ENCODE measurements at places on chromosomes 7 and 10.

GRCh38 chr7:114979388-114979787 is 57.5 kb downstream of the MDFIC start:
- peaks cover 36% of the 10 kb centered on the region for H3K36me3 ChIP-seq
- DNase-seq, result no peak
- H3K4me1 ChIP-seq, result peaks cover 9% of the 10 kb centered on the region

DNA sequence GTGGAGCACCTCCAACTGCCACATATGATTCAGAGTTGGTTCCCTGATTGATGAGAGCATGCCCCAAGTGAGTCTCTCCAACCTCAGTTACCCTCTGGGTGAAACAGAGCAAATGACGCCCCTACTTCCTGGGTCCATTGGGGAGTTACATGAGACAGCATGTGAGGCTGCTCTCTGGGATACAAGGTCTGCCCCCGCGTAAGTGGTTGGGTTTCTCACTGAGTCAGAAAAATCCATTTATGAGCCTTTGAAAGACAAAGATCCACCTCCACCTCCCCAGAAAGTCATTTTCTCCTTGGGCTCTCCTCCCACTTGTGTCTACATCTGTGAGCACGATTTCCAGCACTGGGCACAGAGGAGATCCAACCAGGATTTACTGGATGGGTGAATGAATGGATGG is 70.7 kb upstream of the DNAAF5 start:
- no peak for DNase-seq
- H3K4me3 ChIP-seq, result no peak overlapping the region
- H3K27me3 ChIP-seq, result no peaks in the 10 kb centered on the region
- H3K27ac ChIP-seq, result no peak overlapping the region

DNA sequence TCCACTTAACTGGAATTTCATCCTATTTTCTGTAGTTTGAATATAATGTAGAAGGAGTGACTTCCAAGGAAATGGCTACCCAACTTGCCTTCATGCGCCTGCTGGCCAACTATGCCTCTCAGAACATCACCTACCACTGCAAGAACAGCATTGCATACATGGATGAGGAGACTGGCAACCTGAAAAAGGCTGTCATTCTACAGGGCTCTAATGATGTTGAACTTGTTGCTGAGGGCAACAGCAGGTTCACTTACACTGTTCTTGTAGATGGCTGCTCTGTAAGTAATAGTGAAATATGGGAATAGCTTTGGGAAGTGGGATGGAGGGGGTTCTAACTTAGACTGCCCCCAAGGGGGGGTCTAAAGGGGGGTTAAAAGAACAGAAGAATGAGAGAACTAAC is 34.5 kb downstream of the COL1A2 start:
- DNase-seq, result no peak
- no peak overlapping the region for H3K4me3 ChIP-seq
- no peaks in the 10 kb centered on the region for H3K4me1 ChIP-seq
- H3K36me3 ChIP-seq, result peaks cover 4% of the 10 kb centered on the region

GRCh38 chr7:74032191-74032490 is 4.2 kb downstream of the ELN start:
- no peak for DNase-seq
- no peaks in the 10 kb centered on the region for H3K36me3 ChIP-seq
- no peak overlapping the region for H3K27ac ChIP-seq
- H3K27me3 ChIP-seq, result peaks cover 61% of the 10 kb centered on the region
- H3K4me1 ChIP-seq, result peaks cover 5% of the 10 kb centered on the region

DNA sequence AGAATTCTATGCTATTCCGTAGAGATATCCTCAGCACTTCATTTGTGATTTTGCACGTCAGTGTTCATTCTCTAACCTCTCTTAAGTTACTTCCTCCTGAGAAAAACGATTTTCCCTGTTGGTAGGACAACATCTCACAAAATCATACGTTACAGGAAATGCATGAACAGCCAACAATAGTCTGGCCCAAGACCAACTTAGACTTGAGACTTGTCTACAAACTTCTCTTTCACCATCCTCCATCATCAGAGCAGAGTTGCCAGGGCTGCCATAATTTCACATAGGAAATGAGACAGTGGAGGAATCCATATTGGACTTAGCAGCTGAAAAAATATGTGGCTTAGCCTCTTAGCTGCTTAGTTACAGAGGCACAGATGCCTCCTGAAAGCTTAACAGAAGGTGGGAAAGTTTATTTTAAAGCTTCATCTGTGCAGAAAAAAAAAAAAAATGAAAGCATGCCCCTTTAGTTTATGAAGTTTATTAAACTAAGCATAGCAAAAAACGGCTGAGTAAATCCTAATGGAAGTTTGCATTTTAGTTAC is 222.5 kb upstream of the CACNA2D1 start:
- no peaks in the 10 kb centered on the region for H3K36me3 ChIP-seq
- no peaks in the 10 kb centered on the region for H3K27me3 ChIP-seq
- no peak overlapping the region for H3K4me3 ChIP-seq

GRCh38 chr10:103695584-103696005 is 159.8 kb downstream of the SH3PXD2A start:
- no peaks in the 10 kb centered on the region for H3K36me3 ChIP-seq
- DNase-seq, result no peak
- no peak overlapping the region for H3K4me3 ChIP-seq
- H3K27ac ChIP-seq, result no peak overlapping the region
- H3K27me3 ChIP-seq, result peaks cover 12% of the 10 kb centered on the region

GRCh38 chr7:39088730-39089593 is 111.3 kb downstream of the POU6F2 start:
- H3K4me1 ChIP-seq, result no peaks in the 10 kb centered on the region
- H3K4me3 ChIP-seq, result no peak overlapping the region
- H3K27me3 ChIP-seq, result peaks cover 2% of the 10 kb centered on the region
- no peaks in the 10 kb centered on the region for H3K36me3 ChIP-seq

GRCh38 chr10:70856454-70856853 is 31.9 kb downstream of the PCBD1 start:
- H3K4me1 ChIP-seq, result no peaks in the 10 kb centered on the region
- H3K27ac ChIP-seq, result no peak overlapping the region
- no peaks in the 10 kb centered on the region for H3K36me3 ChIP-seq
- no peak overlapping the region for H3K4me3 ChIP-seq
- H3K27me3 ChIP-seq, result no peaks in the 10 kb centered on the region

- H3K27ac ChIP-seq, result no peak overlapping the region
- no peak overlapping the region for H3K4me3 ChIP-seq
- no peaks in the 10 kb centered on the region for H3K27me3 ChIP-seq
- DNase-seq, result no peak
Observed at GRCh38 chr7:55521917-55522902, 50.1 kb downstream of the VOPP1 start.

DNA sequence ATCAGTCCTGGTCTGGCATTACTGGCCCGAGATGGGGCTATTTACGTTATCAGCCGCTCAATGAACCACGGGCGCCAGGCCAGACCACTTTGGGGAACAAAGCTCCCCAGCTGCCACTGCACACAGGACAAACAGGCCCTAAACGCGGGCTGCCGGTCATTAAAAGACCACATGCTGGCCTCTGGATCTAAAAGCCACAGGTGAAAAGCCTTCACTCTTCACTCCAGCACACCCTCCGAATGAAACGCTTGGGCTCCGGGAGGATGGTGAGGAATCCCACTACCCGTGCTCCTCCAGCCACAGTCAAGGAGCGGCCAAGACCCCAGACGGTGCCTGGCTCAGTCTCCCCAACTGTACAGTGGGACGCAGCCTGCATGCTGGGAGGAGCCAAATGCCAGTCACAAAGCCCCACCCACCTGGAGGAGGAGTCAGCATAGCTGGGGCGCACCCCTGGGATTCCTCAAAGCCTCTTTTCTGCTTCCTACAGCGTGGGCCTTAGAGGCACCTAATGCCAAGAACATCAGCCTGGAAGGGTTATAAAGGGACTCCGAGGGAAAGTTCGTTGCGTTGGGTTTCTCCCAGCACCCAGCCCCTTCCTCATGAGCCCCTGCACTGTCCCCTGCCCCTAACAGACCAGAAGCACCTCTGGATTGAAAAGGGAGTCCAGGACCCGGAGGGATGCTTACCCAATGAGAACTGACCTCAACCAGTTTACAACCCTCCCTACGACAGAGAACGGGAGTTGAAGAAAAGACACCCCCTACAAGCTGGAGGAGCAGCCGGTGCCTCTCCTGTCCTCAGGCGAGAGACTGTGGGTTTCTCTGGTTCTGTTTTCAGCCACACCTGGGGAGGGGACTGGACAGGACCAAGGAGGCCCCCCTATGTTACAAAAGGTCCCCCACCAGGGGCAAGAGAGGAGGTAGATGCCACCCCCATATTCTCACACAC is 4.7 kb downstream of the PDGFA start:
- no peak overlapping the region for H3K27ac ChIP-seq
- no peak overlapping the region for H3K4me3 ChIP-seq
- H3K36me3 ChIP-seq, result no peaks in the 10 kb centered on the region
- H3K27me3 ChIP-seq, result no peaks in the 10 kb centered on the region
- DNase-seq, result no peak

- no peaks in the 10 kb centered on the region for H3K36me3 ChIP-seq
- no peak for DNase-seq
- H3K4me3 ChIP-seq, result no peak overlapping the region
- no peak overlapping the region for H3K27ac ChIP-seq
- H3K27me3 ChIP-seq, result no peaks in the 10 kb centered on the region
- H3K4me1 ChIP-seq, result no peaks in the 10 kb centered on the region
Observed at GRCh38 chr7:14228341-14228740, 238.9 kb upstream of the ETV1 start.

DNA sequence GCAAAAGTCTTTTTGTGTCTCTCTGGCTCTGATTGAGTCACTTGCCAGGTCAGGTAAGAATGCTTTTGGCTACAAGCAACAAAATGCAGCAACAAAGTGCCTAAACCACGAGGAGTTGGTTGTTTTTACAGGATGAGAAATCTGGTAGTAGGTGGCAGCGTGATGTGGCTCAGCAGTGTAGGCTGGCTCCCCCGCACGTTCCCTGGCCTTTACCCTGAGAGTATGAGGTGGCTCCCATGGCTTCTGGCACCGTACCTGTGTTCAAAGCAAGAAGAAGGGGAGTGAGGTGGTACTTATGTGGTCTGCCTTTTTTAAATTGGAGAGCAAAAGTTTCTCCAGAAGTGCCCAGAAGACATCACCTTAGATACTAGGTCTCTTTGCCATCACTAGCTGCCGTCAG is 11.7 kb downstream of the PRKRIP1 start:
- no peak for DNase-seq
- H3K36me3 ChIP-seq, result peaks cover 61% of the 10 kb centered on the region
- no peaks in the 10 kb centered on the region for H3K27me3 ChIP-seq

GRCh38 chr7:66654275-66655112 is 25.8 kb downstream of the KCTD7 start:
- no peaks in the 10 kb centered on the region for H3K36me3 ChIP-seq
- peak overlapping the region; percentile 99 for H3K27ac ChIP-seq
- H3K27me3 ChIP-seq, result no peaks in the 10 kb centered on the region

- H3K4me1 ChIP-seq, result no peaks in the 10 kb centered on the region
- DNase-seq, result no peak
- H3K27ac ChIP-seq, result no peak overlapping the region
- no peak overlapping the region for H3K4me3 ChIP-seq
- peaks cover 11% of the 10 kb centered on the region for H3K36me3 ChIP-seq
Observed at GRCh38 chr10:129523723-129524316, 56.8 kb downstream of the MGMT start.

DNA sequence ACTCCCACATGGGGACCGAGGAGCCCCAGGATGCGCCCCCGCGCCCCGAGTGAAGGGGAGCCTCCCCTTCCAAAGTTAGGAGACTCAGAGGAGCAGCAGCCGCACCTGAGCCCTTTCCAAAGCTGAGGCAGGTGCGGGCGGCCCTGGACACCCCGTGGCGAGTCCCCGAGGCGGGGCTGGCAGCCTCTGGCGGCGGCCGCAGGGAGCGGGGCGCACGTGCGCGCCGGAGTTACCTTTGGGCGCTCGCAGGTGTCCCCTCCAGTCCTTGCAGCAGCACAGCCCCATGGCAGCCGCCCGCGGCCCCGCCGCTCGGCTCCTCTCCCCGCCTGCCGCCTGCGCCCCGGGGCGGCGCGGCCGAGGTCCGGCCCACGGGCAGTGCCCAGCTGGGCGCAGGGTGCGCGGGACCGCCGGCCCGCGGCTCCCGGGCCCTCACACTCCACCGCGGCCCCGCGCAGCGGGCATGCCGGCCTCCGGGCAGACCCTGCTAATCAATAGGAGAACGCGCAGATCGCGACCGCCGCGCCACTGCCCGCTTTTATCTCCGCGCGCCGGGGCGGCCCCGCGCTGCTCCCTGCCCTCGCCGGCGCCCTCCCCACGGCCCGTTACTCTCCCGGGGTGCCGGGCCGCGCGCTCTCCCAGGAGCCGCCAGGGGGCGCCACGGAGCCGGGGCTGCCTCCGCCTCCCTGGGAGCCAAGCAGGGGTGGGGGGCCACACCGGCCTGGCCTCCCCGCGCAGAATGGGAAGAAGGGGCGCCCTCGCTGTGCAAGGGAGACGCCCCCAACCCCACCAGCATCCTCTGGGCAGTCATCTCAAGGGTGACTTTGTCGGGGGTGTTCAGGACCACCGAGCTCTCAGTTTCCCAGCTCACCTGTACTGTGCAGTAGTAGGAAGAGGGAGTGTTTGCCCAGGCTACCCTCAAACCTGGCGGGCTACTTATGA is 80.8 kb downstream of the ARHGAP22 start:
- no peaks in the 10 kb centered on the region for H3K4me1 ChIP-seq
- H3K27me3 ChIP-seq, result peaks cover 3% of the 10 kb centered on the region
- H3K4me3 ChIP-seq, result no peak overlapping the region
- H3K36me3 ChIP-seq, result no peaks in the 10 kb centered on the region
- no peak for DNase-seq
- no peak overlapping the region for H3K27ac ChIP-seq

- H3K27ac ChIP-seq, result no peak overlapping the region
- no peaks in the 10 kb centered on the region for H3K36me3 ChIP-seq
- H3K4me1 ChIP-seq, result no peaks in the 10 kb centered on the region
- H3K4me3 ChIP-seq, result no peak overlapping the region
Observed at GRCh38 chr7:117281562-117281961, 41.3 kb downstream of the WNT2 start.

DNA sequence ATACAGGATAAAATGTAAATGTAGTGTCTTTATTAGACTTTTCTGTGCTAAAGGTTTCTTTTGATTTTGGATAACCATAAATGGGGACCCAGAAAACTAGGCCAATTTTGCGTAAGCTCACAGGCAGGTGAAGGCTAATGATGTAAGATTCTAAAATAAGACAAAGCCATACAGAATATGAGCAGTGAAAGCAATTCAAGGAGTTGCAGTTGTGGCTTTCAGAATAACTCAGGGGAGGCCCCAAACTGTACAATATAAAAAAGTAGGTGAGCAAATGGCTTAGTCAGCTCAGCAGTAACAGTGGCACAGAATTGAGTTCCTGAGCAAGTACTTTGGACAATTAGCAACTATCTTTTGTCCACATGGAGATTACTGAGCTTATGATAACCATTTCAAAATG is 81.7 kb upstream of the NRP1 start:
- DNase-seq, result no peak
- no peaks in the 10 kb centered on the region for H3K27me3 ChIP-seq
- no peak overlapping the region for H3K27ac ChIP-seq
- H3K36me3 ChIP-seq, result no peaks in the 10 kb centered on the region

GRCh38 chr7:92612501-92612900 is 22.3 kb upstream of the FAM133B start:
- no peak overlapping the region for H3K4me3 ChIP-seq
- no peaks in the 10 kb centered on the region for H3K4me1 ChIP-seq
- H3K36me3 ChIP-seq, result no peaks in the 10 kb centered on the region
- no peak for DNase-seq
- H3K27me3 ChIP-seq, result no peaks in the 10 kb centered on the region
- H3K27ac ChIP-seq, result no peak overlapping the region

- peaks cover 6% of the 10 kb centered on the region for H3K4me1 ChIP-seq
- no peak overlapping the region for H3K27ac ChIP-seq
- no peak for DNase-seq
Observed at GRCh38 chr7:27200761-27201579, 1.1 kb upstream of the HOXA13 start.

- DNase-seq, result no peak
- H3K4me1 ChIP-seq, result no peaks in the 10 kb centered on the region
- no peak overlapping the region for H3K27ac ChIP-seq
- H3K36me3 ChIP-seq, result no peaks in the 10 kb centered on the region
- H3K4me3 ChIP-seq, result no peak overlapping the region
Observed at GRCh38 chr7:30182814-30183213, 48.0 kb downstream of the MTURN start.
